ENCODE measurements at places on chromosomes 16 and 17.

DNA sequence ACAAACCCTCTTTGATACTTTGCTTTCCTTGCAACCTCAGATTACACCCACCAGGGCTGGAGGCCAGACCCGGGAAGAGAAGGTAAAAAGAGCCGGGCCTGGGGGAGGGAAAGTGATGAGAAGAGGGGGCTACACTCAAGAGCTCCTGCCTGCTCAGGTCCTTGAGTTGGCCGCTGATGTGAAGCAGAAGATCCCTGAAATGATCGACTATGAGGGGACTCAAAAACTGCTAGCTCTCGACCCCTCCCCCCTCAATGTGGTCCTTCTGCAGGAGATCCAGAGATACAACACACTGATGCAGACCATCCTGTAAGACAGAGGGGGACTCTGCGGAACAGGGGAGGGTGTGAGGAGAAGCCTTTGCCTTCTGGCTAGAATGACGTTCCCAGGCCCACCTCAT lies 2.8 kb upstream of the KDM6B start:
- no peak for DNase-seq

- DNase-seq: no peak
Observed at GRCh38 chr16:30546115-30546514, 11.5 kb upstream of the ZNF747 start.

- DNase-seq: no peak
Observed at GRCh38 chr16:85313526-85314301, 201.4 kb upstream of the CIBAR2 start.

DNA sequence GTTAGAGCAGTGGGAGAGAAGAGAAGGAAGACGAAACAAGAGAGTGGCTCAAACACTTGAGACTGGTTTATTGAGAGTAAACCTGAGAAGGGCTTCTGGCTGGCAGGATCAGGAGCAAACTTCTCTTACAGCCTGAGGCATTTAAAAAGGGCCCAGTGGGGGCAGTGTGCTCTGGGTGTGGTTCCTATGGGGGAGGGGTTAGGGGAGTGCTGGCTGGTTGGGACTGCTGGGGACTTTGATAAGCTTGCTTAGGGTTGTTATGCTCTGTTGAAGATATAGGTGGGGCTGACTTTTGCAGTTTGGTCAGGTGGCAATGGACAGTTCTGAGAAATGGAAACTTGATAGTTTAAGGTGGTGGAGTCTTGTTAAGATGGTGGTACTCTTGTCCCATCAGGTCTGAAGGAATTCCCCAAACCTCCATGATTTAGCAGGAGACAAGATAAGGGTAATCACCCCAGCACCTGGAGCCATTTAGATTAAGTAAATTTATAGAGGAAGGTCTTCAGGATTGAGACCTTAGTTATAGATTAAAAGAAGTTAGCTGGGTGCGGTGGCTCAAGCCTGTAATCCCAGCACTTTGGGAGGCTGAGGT lies 79.3 kb downstream of the EMP2 start:
- DNase-seq: no peak

DNA sequence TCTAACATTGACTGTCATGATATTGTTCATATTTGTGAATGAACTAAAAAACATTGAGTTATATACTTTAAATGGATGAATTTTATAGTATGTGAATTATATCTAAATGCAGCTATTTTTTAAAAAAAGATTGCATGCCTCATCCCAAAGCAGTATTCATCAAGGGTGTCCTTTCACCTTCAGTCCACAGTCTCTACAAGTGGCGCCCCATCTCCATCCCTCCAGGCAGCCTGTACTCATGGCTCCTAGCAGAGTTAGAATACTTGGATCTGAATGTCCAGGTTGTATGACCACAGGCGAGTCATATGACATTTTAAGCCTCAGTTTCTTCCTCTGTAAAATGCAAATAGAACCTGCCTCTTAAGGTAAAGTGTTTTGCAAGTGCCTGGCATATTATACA lies 69.8 kb downstream of the TMEM100 start:
- DNase-seq: no peak

DNA sequence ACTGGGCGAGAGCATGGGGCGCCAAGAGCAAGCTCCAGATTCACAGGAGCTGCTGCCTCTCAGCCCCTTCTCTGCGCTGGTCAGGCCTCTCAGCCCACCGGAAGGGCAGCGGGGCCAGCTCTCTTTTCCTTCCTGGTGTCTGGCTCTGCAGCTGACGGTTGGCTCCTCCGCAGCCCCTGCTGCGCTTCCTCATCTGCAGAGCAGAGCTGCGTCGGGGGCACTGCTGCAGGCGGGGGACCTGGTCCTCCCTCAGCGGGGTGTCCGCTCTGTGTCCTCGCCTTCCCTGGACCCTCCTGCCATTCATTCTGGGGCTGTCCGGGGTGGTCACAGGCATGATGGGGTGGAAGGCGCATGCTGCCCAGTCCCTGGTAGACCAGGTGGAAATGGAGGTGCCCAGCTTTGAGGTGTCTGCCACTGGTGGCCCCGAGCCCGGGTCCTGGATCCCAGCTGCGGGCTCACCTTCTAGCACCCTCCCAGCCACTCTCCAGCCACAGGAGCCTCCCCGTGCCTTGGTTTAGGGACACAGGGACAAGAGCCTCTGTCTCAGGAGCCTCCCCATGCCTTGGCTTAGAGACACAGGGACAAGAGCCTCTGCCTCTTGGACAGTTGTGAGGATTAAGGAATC lies 84.8 kb downstream of the IRF8 start:
- no peak for DNase-seq

GRCh38 chr17:48459070-48459844 lies 29.2 kb upstream of the SKAP1 start:
- no peak for DNase-seq

- peak; percentile 7 for DNase-seq
Observed at GRCh38 chr16:50731130-50731988, 10.5 kb upstream of the CYLD start.

GRCh38 chr16:69412287-69412686 lies 12.1 kb upstream of the CYB5B start:
- DNase-seq: no peak

DNA sequence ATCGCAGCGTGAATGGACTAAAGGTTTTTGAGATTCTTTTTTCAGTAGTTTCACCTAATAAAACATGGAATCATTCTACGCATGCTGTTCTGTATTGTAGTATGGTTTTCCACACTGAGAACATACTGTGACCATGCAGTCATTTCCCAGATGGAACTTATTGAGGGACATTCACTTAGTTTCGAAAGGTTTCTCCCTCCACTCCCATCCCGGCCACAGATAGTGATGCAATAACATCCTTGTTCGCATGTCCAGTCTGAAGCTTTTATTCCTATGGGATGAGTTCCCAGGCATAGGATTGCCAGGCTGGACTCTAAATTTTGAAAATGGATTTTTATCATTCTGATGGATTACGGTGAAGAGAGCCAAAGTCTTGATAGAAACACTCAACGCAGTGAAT lies 420.4 kb downstream of the WWOX start:
- no peak for DNase-seq

GRCh38 chr17:14165616-14166015 lies 71.0 kb downstream of the CDRT15 start:
- no peak for DNase-seq

DNA sequence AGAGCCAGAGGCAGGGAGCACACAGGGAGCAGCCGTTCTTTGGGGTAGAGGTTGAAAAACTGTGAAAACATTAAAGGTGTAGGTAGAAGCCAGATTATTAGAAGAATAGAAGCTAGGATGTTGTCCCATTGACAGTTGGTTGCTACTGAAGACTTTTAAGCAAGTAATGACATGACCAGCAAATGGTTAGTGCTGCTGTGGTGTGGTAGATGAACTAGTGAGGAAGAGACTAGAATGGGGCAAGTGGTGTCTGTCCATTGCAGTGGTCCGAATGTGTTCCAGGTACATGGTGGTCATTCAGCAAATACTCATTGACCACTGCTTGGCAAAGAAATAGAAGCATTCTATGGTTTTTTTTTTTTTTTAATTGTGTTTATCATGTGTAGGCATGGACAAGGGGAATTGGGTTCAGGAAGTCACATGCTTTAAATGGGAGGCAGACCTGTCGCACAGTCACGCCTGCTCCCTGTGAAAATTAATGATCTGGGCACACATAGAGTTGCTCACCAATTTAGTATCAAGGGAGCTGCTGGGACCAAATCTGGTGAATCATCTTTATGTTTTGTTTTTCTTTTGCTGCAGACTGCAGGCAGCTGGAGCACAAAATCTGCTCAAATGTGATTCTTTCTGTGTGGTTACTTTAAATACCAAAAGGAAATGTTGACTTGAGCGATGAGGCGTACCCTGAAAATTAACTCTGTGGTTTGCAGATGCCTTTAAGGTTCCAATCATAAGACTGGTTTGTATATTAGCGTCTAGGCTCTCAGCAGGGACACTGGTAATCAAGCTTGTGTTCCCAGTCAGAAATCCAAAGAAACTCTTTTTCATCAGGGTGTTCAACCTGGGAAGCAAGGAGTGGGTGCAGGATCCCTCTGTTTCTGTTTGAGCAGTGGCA lies 30.7 kb downstream of the YPEL2 start:
- DNase-seq: peak; percentile 54

DNA sequence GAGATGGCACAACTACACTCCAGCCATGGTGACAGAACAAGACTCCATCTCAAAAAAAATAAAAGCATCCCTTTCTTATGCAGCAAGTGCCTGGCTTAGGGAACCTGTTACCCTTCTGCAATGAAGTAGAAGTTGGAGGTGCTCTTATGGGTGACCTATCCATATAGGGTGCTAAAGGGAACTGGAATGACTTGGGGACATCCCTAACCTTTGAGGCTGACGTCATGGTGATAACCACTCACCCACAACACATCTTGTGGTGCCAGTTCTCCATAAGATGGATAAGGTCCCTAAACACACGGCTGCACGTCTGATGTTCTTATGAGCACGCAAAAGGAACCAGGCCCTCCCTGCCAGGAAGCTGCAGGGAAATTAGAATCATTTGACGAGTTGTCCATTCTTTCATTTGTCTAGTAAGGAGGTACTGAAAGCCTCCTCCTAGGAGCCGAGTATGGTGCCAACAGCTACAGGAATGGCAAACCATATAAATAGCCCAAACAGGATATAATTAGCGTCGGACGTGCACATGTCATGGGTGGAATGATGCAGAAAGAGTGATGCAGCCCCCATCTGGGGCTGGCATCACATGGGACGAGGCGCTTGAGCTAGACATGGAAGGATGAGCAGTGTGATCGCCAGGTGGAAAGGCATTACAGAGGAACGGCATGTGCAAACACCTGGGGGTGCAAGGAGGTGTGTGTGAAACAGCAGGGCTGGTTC lies 52.5 kb downstream of the ARHGAP27 start:
- DNase-seq: no peak

DNA sequence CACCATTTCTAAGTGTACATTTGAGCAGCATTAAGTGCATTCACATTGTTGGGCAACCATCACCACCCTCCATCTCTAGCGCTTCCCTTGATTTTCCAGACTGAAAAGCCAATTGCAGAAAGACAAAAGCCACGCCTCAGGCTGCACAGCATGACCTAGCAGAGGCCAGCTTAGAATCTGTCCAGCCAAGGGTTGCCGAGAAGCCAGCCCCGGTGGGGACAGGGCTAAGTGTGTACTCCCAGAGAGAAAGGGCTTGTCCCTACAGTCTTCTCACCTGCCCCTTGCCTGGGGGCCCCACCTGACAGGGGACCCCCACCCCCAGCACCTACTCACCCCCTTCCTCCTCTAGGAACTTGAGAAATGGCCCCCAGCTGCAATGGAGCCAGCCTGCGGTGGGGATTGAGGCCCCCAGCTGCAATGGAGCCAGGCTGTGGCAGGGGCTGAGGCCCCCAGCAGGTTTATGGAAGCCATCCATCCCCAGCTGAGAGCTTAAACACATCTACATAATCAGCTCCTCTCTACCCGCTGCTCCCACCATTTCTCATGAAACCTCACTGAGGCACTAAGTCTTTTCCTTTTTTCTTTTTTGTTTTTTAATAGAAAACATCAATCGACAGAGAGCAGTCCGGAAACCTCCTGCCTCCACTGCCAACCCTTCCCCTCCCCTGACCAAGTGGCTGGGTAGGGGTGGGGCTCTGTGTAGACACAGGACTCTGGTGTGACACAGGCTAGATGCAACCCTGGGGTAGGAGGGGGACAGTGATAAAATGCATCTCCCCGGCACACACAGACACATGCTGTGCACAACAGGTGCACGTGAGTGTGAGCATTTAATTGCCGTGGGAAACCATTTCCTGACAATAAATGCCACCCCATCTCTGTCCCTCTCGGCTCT lies 77.9 kb downstream of the CCT6B start:
- DNase-seq: no peak

GRCh38 chr16:52773026-52773425 lies 226.1 kb upstream of the TOX3 start:
- no peak for DNase-seq

GRCh38 chr17:30212750-30213149 lies 22.7 kb downstream of the SLC6A4 start:
- DNase-seq: no peak

DNA sequence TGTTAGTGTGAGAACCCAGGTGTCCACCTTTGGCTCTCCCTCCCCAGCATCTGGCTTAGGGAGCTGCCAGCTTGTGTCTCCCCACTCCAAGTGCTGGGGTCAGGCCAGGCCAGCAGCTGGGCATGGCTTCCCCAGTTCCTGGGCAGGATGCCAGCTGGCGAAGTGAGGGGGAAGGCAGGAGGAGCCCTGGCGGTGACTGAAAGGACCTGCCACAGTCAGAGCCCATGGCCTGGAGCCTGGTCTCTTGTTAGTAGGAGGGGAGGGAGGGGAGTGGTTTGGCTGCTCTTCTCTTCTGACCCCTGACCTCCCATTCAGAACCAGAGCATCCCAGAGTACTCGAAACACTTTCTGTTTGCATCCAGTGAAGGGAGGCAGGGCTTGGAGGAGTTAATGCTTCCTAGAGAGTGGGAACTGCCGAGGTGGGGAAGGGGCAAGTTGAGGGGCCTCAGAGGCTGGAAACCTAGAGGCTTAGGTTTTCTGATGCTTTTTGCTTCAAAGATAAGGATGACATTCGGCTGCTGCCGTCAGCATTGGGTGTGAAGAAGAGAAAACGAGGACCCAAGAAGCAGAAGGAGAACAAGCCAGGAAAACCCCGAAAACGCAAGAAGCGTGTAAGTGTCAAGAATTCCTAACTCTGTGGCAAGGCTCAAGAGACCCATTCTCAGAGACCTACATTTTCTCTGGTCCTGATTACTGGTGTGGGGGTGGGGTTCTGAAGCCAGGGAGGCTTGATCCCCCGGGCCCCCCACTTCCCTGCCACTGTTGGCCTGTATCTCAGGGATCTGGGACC lies 772 bp downstream of the CHD3 start:
- peak; percentile 3 for DNase-seq

GRCh38 chr17:65409381-65409780 lies 152.1 kb downstream of the AXIN2 start:
- DNase-seq: no peak

GRCh38 chr16:10609402-10609774 lies 29.0 kb upstream of the EMP2 start:
- no peak for DNase-seq
